ENCODE measurements at places on chromosomes 4 and X.
A peak's percentile ranks its signal among the peaks of the same experiment; 100 is the strongest.

- no peaks in the 10 kb centered on the region for H3K36me3 ChIP-seq
- H3K4me3 ChIP-seq = no peak overlapping the region
- no peaks in the 10 kb centered on the region for H3K4me1 ChIP-seq
Measured at GRCh38 chr4:126264839-126265238, 950.1 kb downstream of the FAT4 start.

GRCh38 chr4:1026115-1026514 is 14.7 kb downstream of the FGFRL1 start:
- H3K36me3 ChIP-seq = no peaks in the 10 kb centered on the region
- no peak for DNase-seq
- peaks cover 13% of the 10 kb centered on the region for H3K4me1 ChIP-seq
- no peaks in the 10 kb centered on the region for H3K27me3 ChIP-seq

- no peaks in the 10 kb centered on the region for H3K4me1 ChIP-seq
- no peak overlapping the region for H3K4me3 ChIP-seq
- H3K36me3 ChIP-seq = no peaks in the 10 kb centered on the region
- no peak overlapping the region for H3K27ac ChIP-seq
- no peaks in the 10 kb centered on the region for H3K27me3 ChIP-seq
- DNase-seq = no peak
Measured at GRCh38 chrX:9312922-9313867, 151.7 kb upstream of the TBL1X start.

- H3K4me1 ChIP-seq = peaks cover 19% of the 10 kb centered on the region
- DNase-seq = peak; percentile 78
- H3K36me3 ChIP-seq = no peaks in the 10 kb centered on the region
- no peak overlapping the region for H3K27ac ChIP-seq
- H3K27me3 ChIP-seq = peaks cover 100% of the 10 kb centered on the region
Measured at GRCh38 chr4:41873380-41874295, 61.6 kb upstream of the TMEM33 start.

- no peaks in the 10 kb centered on the region for H3K36me3 ChIP-seq
- no peak overlapping the region for H3K27ac ChIP-seq
- DNase-seq = no peak
- H3K27me3 ChIP-seq = no peaks in the 10 kb centered on the region
- H3K4me1 ChIP-seq = peaks cover 7% of the 10 kb centered on the region
- H3K4me3 ChIP-seq = no peak overlapping the region
Measured at GRCh38 chr4:114870987-114871386, 242.4 kb downstream of the NDST4 start.
